GM23248 (cell line): ENCODE measurements at places on chromosomes 2 and 18. TPM values are rescaled to one million over a fixed set of nuclear protein-coding genes. Genes with fewer than 3 reads are reported as not detected.

GRCh38 chr2:109046925-109047508 lies 58.0 kb upstream of the EDAR start:
- H3K4me3 ChIP-seq = no peak overlapping the region
- H3K27me3 ChIP-seq = peaks cover 55% of the 10 kb centered on the region
- no peaks in the 10 kb centered on the region for H3K4me1 ChIP-seq

DNA sequence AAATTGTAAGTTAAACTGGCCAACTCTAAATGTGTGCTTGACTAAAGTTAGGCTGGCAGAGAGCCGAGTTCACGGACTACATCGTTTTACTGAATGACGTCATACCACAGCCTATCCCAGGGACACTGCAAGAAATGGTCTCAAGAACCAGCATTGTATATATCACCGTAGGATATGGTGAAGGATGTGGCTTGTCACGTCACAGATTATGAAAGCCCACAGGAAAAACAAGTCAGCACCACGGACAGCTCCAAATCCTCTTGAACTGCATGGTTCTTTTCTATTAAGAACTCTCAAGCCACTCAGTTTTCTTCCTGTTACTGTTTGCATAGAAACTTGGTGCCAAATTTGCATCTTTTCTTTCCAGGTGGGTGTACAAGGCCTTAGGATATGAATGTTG lies 85.1 kb upstream of the ACAA2 start:
- no peak overlapping the region for H3K27ac ChIP-seq
- no peaks in the 10 kb centered on the region for H3K27me3 ChIP-seq
- no peak overlapping the region for H3K4me3 ChIP-seq
- H3K4me1 ChIP-seq = no peaks in the 10 kb centered on the region
- peak; percentile 73 for DNase-seq

DNA sequence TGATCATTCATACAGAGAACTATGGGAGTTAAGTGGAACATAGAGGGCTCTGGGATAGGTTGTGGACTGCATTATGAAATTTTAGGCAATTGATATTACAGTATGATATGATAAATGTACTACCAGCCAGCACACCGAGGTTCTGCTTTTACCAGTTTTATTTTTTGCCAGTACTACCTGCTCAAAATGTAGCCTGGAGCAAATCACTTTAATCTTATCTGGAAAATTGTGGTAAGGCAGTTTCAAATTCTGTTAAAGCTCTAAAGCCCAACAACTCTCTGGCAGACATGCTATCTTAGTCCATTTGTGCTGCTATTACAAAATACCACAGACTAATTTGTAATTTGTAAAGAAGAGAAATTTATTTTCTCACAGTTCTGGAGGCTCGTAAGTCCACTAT lies 474.9 kb upstream of the CWC22 start:
- no peaks in the 10 kb centered on the region for H3K36me3 ChIP-seq
- DNase-seq = no peak
- H3K4me1 ChIP-seq = no peaks in the 10 kb centered on the region

The LANCL1 gene
- polyA plus RNA-seq = 35.8 and 37.9 TPM in 2 replicates

GRCh38 chr2:169330555-169331198 lies 31.7 kb downstream of the LRP2 start:
- no peak overlapping the region for H3K27ac ChIP-seq
- H3K36me3 ChIP-seq = no peaks in the 10 kb centered on the region
- DNase-seq = no peak

The NEUROD1 gene
- polyA plus RNA-seq = not detected in 2 replicates

DNA sequence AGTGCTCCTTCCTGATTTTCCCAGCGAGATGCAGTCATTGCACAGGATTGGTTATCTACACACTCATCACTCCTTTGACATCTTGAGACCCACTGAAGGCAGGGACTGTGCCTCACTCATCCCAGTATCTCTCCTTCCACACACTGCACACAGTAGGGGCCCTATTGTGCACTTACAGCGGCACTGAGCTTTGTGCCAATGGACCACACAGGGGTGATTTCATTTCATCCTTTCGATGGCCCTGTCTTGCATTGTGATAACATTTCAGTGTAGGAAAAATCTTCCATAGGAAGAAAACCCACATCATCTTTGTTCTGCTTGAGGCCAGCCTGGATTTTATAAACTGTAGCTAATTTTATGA lies 11.0 kb upstream of the LRRFIP1 start:
- H3K27ac ChIP-seq = peak overlapping the region; percentile 81
- peak; percentile 30 for DNase-seq
- H3K4me3 ChIP-seq = peak overlapping the region; percentile 13; the same call in 1 of the 2 replicates

DNA sequence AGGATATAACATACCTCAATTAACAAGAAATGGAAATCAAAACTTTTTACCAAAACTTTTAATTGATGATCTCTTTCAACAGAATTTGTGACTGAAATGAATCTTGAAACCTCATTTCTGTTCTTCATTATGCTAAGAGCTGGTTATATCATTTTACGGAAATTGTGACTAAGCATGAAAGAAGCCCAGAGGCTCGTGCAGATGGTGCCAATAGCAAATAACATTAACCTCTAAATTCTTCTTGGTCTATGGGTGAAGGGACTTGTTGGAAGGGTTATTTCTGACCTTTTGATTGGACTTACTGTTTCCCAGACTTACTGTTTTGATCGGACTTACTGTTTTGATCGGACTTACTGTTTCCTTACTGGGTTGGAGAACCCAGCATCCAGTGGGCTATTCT lies 435.6 kb downstream of the TDRD15 start:
- H3K36me3 ChIP-seq = no peaks in the 10 kb centered on the region
- DNase-seq = no peak
